ENCODE measurements at places on chromosomes 1 and 21.

DNA sequence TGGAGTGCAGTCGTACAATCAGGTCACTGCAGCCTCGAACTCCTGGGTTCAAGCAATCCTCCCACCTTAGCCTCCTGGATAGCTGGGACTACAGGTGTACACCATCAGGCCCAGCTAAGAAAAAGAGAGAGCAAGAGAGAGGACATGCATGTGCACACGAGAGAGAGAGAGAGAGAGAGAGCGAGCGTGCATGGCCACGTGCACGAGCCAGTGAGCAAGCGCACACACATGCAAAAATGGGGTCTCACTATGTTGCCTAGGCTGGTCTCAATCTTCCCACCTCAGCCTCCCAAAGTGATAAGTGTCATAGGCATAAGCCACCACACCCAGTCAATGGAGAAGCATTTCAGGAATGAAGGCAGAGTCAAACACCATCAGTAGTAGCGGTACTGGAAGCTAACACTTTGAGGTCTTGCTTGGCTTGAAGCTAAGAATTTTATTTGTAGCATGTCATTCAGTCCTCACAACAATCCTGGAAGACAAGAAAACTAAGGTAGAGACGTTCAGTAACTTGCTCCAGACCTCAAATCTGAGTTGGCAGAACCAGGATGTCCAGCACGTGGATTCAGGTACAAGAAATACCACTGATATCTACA is 14.5 kb downstream of the GNB1 start:
- DNase-seq = no peak

GRCh38 chr1:187655104-187655503 is 826.4 kb downstream of the PLA2G4A start:
- DNase-seq = no peak

DNA sequence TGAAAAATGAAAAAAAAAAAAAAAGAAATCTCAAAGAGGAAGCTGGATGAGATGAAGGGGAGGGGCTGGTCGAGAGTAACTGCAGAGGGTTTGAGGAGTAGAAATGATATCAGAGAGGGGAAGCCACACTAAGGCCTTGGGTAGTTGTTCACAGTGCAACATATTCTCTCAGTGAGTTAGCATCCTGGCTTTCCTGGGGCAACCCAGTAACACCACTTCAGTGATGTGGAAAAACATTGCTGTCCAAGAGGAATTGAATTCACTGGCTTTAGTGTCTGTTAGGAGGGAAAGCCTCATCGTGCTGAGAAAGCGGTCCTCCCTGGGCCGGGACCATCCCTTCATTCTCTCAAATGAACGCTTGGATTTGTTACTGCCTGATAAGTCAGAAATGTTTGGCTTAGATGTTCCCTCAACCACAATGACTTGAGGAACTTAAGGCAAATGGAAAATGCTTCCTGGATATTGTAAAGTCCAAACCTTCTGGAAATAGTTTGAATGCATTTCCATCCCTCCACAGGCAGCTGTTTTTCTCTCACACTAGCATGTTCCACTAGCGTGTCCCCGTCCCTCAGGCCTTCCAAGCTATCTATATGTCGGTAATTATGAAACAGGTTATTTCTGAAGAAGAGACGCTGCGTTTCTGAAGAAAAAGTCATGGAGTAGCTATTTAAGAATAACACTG is 12.2 kb downstream of the TGFB2 start:
- DNase-seq = peak; percentile 45

GRCh38 chr21:16072737-16073136 is 343.0 kb downstream of the USP25 start:
- no peak for DNase-seq

- no peak for DNase-seq
Observed at GRCh38 chr1:234889643-234890042, 239.0 kb downstream of the TOMM20 start.

GRCh38 chr1:71357708-71358107 is 276.9 kb upstream of the ZRANB2 start:
- DNase-seq = no peak

DNA sequence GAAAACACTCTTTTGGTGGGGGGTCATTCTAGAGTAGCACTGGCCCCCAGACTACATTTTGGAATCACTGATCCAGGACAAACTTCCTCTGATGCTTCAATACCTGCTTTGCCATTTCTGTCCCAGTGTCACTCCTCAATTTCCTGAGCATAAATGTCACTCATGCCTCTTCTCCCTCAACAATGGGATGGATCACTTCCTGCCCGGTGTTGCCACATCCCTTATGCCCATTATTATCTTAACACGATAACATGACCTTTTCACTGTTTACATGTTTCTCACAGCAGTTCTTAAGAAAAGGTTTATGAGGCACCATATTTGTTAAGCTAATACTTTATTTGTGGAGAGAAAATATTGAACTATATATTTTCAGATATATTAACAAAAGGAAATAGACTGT is 3.9 kb upstream of the ITLN1 start:
- DNase-seq = no peak

GRCh38 chr1:145982010-145982723 is 14.2 kb downstream of the TXNIP start:
- no peak for DNase-seq

DNA sequence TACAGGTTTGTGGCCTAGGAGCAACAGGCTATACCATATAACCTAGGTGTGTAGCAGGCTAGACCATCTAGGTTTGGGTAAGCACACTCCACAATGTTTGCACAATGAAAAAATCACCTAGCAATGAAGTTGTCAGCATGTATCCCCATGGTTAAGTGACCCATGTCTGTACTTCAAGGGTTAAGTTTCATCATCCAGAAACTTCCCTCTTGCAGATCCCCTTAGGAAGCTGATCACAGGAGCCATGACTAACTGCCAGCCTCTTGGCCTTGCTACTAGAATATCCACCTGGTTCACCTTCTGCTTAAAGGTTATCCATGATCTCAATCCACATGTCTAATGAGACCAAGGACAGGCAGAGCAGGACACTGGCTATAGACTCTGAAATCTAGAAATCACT is 3.5 kb upstream of the UBXN10 start:
- DNase-seq = no peak

DNA sequence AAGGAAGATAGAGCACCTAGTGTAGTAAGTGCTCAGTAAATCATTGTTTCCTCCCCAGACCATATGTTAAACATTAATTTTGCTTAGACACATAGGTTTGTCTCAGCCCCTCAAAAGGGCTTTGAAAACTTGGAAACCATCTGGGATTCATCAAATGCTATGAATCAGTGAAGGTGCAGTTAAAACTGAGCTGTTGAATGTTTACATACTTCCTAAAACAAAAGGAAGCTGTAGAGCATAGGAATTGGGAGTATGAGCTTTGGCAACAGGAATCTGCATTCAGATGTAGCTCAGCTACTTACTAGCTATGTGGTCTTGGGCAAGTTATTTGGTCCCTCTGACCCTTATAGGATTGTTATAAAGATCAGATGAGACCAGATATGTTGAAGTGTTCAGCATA is 18.7 kb upstream of the PODN start:
- no peak for DNase-seq

GRCh38 chr1:229027622-229028182 is 243.2 kb upstream of the RAB4A start:
- peak; percentile 53 for DNase-seq

GRCh38 chr1:171814692-171815091 is 26.6 kb upstream of the DNM3 start:
- DNase-seq = no peak

DNA sequence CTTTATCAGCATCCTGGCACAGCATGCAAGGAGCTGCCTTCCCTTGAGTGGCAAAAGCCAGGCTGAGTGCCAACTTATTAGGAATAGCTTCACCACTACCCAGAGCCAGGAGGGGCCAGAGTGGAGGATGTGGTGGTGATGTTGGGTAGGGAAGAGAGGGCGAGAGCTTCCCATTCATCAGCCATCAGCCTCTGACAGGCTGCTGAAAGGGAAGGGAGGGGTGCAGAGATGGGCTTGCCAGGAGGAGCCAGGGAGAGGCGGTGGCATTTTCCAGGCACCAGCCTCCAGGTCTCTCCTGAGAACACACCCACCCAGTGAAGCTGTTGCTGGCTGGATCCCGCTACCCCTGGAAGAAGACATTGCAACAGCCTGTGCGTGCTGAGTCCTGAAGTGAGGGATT is 168.5 kb downstream of the ACTL8 start:
- no peak for DNase-seq

GRCh38 chr1:66283622-66284041 is 250.3 kb upstream of the SGIP1 start:
- no peak for DNase-seq

DNA sequence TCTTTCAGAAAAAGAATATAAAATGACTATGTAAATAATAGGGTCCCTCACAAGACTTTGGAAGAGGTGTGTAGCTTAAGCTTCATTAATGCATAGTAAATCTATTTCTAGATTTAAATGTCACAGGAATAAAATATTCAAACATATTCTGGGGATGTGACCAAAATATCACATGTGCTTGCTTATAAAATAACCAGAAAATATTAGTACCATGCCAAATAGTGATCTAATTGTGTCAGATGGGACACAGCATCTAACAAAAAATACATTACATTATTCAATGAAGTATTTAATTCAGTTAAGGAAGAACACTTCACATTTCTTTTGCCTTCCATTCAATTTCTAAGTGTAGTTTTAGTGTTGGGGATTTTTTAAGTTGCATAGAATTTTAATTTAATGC is 179.5 kb downstream of the LRRC40 start:
- DNase-seq = no peak

GRCh38 chr1:210898473-210898872 is 235.5 kb downstream of the KCNH1 start:
- no peak for DNase-seq

GRCh38 chr1:152141971-152142584 is 16.9 kb downstream of the RPTN start:
- peak; percentile 54 for DNase-seq

- no peak for DNase-seq
Observed at GRCh38 chr21:38863843-38864363, 58.2 kb downstream of the ETS2 start.

GRCh38 chr21:40453183-40453582 is 393.8 kb downstream of the DSCAM start:
- DNase-seq = no peak

GRCh38 chr21:44892536-44893277 is 19.2 kb upstream of the PTTG1IP start:
- peak; percentile 75 for DNase-seq

DNA sequence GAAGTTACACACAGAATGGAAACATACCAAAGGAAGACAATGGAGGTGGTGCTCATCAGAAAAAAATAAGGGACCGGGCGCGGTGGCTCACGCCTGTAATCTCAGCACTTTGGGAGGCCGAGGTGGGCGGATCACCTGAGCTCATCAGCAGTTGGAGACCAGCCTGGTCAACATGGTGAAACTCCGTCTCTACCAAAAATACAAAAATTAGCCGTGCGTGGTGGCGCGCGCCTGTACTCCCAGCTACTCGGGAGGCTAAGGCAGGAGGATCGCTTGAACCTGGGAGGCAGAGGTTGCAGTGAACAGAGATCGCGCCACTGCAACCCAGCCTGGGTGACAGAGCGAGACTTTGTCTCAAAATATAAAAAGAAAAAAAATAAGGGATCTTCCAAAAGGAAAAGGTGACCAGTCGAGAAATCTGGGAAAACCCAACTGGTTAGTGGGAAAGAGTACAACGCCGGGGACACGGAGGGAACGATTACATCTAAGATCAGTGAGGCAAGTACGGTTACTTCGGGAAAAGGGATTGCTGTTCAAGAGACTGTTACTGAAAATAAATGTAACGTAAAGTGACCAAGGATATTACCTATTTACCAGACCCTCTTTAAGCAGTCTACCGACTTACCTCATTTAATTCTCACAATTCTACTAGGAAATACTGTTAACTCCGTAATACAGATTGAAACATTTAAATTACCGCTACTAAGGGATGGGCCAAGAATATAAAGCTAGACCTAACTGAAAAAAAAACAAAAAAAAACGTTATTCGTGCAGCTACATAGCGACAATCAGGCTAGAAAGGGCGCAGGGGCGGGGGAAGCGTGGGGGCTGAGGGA is 822 bp downstream of the CCT3 start:
- DNase-seq = peak; percentile 16

- no peak for DNase-seq
Observed at GRCh38 chr1:201614262-201615015, 75.5 kb downstream of the NAV1 start.

- no peak for DNase-seq
Observed at GRCh38 chr1:23611601-23612327, 52.5 kb upstream of the ID3 start.

GRCh38 chr1:26084091-26084561 is 16.7 kb upstream of the TRIM63 start:
- DNase-seq = no peak

DNA sequence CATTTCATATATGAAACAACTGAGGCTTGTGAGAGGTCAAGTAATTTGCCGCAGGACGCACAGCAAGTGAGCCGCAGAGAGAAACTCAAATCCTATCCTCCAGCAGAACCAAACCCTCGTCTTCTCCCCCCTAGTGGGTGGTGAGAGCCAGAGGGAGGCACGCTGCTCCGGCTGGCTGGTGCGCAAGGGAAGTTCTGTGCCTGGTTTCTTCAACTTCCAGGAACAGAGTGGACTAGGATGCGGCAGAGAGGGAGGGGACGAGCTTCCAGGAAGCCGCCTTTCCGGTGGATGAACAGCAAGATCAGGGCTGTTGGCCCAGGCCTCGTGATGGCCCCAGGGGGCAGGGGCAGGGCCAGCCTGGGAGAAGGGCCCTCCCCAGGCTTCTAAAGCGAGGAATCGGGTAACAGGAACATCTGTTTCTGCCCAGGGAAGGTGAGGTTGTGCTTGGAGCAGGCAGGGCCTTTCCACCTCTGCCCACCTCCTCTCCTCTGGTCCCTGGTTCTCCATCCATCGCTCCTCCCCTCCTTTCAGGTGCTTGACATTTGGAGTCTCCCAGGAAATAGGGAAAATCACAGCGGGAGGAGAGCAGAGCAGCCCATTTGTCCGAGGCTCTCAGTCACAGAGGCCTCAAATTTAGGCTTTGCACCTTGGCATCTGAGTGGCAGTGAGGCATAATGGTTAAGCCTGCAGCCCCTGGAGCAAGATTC is 16.8 kb upstream of the PDIK1L start:
- peak; percentile 42 for DNase-seq

DNA sequence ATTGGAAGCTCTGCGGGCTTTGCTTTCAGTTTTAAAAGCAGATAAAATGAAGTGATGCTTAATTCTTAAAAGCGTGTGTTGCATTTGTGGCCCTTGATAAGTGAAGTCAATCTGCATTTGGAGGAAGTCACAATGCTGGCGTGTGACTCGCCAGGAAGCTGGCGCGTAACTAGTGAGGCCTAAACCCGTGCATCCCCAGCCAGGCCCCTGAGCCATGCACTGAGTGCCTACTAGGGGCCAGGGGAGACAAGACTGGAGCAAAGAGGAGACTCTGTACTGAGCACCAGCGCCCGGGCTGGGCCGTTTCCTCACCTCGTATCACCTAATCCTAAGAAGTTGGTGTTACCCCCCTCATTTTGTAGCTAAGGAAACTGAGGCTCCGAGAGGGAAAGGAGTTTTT is 4.6 kb upstream of the DDOST start:
- DNase-seq = peak; percentile 54

GRCh38 chr1:30881319-30882181 is 27.0 kb downstream of the SDC3 start:
- no peak for DNase-seq

GRCh38 chr1:180270530-180271271 is 40.6 kb downstream of the LHX4 start:
- no peak for DNase-seq

All from KBM-7 (cell line).